ENCODE measurements at places on chromosomes 6 and 20.

- DNase-seq: no peak
Measured at GRCh38 chr20:51469578-51470498, 72.7 kb downstream of the NFATC2 start.

DNA sequence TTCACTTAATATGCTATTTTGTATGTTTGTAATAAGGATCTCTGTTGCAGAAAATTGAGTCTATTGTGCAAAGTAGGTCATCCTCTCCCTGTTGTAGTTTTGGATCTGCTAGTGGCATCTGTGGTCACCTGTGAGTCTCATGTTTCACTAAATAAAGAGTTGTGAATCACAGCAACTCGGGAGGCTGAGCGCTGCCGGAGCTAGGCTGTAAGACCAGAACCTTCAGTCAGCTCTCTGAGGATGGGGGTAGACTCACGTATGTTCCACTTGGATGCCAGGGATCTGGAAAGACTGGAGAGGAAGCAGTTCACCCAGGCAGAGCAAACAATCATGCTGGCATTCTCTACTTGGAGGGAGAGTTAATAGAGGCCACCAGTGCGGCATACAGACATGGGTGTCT is 187.3 kb upstream of the FOXA2 start:
- DNase-seq: no peak

DNA sequence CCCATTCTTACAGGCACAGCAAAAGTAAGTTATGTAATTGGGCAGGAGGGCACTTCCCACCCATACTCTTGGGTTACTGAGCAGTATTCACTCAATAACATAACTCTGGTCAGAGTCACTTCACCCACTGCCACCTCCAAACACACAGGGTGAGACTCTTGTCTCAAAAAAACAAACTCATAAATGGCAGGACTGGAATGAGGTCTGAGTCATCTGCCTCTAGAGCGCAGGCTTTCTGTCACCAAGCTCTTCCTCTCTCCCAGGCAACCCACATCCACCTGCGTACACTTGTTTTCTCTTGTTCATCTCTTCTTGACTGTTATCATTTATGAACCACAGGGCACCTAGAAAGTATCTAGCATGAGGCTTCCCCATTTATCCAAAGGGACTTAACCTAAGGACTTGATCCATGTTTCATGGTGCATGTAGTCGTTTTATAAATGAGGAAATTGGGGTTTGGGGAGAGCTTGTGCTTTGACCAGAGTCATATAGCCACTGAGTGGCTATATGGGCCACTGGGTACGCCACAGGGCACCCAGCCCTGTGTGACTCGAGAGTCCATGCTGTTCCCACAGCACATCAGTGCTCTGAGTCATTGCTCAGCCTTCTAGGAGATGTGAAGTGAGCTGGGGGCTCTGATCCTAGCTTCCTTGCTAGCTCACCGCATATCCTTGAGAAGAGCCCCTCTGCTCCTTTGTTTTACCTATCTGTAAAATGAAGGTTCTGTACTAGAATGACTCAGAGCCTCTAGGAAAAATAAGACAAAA is 22.4 kb downstream of the C20orf173 start:
- DNase-seq: no peak

- DNase-seq: no peak
Measured at GRCh38 chr6:56335726-56336125, 88.3 kb upstream of the COL21A1 start.

DNA sequence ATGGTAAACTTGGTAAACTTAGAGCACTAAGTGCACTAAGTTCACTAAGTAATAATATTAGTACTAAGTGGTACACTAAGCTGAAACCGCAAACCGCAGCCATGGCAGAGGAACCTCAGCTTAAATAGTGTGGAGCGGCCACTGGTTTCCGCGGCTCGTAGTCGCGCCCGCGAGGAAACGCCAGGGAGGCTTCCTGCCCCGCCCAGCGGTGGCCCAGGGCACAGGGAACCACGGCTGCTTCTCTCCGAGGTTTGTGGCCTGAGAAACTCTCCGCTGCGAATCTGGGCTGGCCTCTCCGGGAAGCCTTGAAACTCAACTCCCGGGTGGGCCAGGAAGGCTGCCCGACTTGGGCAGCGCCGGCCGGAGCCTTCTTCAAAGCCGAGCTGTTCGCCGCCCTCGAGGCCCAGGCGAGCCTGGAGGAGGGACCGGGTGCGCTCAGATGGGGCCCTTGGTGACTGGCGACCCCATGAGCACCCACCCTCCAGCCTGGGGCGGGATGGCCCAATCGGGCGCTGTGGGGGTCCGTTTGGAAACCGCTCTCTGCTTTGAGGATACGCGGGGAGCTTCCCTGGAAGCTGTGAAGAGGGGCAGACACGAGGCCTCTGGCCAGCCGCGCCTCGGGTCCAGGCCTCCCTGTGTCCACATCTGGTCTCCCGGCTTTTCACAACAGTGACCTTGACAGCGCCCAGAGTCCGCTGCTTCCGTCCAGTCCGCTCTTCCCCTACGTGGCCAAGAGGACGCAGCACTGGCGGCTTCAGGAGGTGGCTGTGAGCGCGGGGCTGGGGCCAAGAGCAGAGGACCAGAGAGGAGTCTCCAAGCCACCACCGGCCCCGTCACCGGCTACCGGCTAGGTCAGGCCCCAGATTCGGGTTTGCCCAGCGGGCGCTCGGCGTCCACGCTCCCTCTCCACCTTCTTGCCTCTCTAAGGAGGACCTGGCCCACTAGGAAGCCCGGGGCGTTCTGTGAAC is 25.4 kb upstream of the HLA-E start:
- no peak for DNase-seq

GRCh38 chr6:156873654-156874380 is 96.6 kb downstream of the ARID1B start:
- no peak for DNase-seq

GRCh38 chr6:44487002-44487401 is 99.5 kb downstream of the CDC5L start:
- DNase-seq: no peak

DNA sequence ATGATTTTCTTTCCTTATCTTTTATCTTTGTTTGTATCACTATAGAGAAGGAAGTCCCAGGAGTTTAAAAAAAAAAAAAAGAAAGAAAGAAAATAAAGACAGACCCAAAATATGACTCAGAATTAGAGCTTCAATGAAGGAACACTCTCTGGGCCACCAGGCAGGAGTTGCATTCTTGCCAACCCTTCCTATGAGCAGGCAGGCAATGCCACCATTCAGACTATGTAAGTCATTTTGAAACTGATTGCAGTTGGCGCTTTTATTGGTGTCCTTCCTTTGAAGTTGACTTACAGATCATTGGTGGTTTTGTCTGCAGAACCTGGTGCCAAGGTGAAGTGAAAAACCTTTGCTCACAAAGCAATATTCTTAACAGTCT is 50.3 kb downstream of the MYB start:
- no peak for DNase-seq

GRCh38 chr6:157139054-157139708 is 184.1 kb downstream of the TMEM242 start:
- DNase-seq: no peak

DNA sequence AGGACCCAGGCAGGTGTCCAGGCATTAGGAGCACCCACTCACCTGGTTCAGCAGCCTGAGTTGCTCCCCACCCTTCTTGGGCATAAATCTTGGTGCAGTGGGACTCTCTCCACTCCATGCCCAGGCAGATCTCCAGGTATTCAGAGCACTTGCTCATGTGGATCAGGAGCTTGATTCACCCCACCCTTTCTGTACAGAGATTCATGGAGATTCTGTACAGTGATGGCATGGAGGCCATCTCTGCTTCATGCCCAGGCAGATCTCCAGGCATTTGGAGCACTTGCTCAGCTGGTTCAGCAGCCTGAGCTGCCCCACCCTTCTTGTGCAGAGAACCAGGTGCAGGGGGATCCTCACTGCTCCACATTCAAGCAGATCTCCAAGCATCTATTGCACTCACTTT is 44.1 kb downstream of the BEND6 start:
- no peak for DNase-seq

DNA sequence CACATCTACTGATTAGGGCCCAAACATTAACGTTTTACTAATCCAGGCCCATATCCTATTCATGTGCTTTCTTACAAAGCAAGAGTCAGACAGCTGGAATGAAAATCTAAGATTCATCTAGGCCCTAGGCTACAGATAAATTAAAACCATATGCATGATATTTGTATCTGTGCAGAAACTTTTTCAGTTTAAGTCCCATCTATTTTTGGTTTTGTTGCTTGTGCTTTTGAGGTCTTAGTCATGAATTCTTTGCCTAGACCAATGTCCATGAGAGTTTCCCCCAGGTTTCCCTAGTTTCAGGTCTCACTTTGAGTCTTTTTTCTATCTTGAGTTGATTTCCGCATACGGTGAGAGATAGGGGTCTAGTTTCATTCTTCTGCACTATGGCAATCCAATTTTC is 20.2 kb downstream of the ADNP start:
- DNase-seq: no peak

- DNase-seq: no peak
Measured at GRCh38 chr6:169868458-169868857, 117.0 kb downstream of the ERMARD start.

GRCh38 chr20:46757754-46758678 is 48.6 kb downstream of the SLC2A10 start:
- DNase-seq: peak; percentile 36

Data from D721Med (cell line).